ENCODE measurements at places on chromosomes 5 and 9.

GRCh38 chr9:107397076-107398044 lies 92.2 kb downstream of the KLF4 start:
- no peak for DNase-seq

DNA sequence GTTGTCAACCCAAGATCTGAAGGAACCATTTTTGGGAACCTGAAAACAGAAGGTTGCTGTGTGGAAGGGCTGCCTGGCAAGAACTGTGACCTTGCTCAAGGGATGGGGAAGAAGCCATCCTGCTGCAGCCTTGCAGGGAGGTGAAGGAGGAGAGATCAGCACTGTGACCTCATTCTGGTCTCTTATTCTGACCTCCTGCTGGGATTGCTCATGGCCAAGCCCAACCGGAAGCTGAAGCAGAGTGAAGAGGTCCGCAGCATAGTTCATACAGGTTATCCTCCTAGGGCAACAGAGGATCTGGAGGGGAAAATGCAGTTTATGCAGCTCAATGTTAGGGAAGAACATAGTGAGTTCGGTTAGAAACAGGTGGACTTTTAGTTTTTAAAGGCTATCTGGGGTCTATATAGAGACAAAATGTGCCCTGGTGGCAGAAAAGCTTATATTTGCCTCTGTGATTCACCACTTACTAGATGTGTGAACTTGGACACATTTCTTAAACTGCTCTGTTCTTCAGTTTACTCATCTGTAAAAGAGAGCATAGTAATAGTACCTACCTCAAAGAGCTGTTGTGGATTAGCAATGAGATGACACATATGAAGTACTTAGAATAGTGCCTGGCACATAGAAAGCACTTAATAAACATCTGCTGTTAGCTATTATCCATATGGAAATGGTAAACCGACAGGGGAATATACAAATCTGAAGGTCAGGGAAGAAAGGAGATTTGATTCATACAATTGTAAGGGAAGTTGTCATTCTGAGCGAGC lies 57.9 kb upstream of the BNC2 start:
- no peak for DNase-seq

DNA sequence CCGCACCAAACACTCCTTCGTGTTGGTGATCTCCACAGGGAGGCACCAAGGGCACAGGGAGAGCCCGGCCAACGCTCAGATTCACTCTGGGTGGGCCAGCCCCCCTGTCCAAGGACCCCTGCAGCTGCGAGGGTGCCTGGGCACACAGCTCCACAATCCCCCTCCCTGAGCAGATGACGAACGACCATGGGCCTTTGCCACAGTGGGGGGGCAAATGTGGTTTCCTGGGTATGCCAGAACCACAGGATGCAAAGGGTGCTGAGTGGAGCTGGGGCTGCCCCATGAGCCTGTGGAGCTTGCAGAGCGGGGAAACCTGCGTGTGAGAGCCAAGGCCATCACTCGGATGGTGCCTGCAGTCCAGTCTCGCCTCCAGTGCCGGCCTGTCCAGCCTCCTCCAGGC lies 31.0 kb downstream of the LPCAT1 start:
- no peak for DNase-seq

- DNase-seq = no peak
Observed at GRCh38 chr5:10537624-10538023, 26.2 kb upstream of the ANKRD33B start.

- no peak for DNase-seq
Observed at GRCh38 chr5:152270096-152270495, 135.0 kb downstream of the NMUR2 start.

DNA sequence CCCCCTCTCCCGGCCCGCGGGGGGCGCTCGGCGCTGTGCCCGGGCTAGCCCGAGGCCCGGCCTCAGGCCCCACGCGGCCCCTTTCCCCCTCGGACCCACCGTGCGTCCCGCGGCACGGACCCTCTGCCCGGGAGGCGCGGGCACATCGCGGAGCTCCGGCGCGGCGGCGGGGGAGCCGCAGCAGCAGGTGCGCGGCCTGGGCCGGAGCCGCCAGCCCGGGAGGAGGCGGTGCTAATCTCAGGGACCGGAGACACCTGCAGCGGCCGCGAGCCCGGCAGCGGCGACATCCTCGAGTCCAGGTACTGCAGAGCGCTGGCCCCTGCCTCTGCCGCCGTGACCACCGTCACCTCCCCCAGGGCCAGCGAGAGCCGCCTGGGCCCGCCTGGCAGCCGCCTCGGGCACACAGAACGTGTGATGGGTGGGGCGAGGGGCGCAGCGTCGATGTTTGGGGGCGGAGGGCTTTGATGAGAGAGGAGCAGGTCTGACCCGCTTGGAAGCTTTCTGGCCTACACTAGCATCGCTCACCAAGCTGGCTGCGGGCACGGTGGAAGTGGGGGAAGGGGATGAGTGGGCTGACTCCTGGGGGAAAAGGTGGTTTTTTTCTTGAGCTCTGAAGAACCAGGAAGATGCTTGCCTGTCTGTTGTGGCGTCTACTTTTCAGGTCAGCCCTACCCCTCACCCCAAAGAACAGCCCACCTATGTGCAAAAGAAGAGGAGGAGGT lies 524 bp downstream of the CYFIP2 start:
- no peak for DNase-seq

DNA sequence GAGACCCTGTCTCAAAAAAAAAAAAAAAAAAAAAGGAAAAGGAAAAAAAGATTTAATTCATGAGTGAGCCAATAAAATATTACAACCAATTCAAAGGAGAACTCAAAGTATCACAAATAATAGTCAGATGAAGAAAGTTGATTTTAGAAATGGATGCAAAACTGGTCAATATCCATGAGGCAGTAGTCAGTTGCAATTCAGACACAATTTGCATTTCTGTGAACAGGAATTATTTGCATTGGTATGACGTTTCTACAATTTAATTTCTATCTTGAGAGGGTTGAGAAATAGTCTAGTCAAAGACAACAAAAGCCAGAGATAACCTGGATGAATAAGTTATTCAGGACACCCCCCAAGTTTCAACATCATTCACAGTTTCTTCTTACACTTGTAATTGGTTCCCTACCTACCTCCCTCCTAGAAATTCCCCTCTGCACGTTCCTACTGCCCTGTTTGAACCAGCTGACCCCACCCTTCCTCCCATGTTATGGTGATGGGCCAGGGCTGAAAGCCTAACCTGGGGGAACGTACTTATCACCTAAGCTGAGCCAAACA lies 28.6 kb upstream of the CDKN2AIPNL start:
- DNase-seq = no peak

- no peak for DNase-seq
Observed at GRCh38 chr9:118414676-118415075, 710.5 kb downstream of the TLR4 start.

DNA sequence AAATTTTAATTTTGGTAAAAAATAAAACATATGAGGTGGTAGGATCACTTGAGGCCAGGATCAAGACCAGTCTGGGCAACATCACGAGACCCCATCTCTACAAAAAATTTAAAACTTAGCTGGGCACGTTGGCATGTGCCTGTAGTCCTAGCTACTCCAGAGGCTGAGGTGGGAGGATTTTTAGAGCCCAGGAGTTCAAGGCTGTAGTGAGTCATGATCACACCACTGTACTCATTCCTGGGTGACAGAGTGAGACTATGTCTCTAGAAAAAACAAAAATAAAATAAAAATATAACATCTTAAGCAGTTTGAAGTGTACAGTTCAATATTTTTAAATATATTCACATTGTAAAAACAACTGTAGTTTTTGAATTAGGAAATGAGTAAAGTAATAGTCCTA lies 108.3 kb downstream of the SMIM15 start:
- no peak for DNase-seq

GRCh38 chr5:158565017-158565789 lies 534.5 kb downstream of the EBF1 start:
- DNase-seq = no peak

- no peak for DNase-seq
Observed at GRCh38 chr5:81355291-81356251, 38.4 kb downstream of the ACOT12 start.

GRCh38 chr9:88179062-88179521 lies 40.8 kb upstream of the SPATA31C2 start:
- DNase-seq = no peak

DNA sequence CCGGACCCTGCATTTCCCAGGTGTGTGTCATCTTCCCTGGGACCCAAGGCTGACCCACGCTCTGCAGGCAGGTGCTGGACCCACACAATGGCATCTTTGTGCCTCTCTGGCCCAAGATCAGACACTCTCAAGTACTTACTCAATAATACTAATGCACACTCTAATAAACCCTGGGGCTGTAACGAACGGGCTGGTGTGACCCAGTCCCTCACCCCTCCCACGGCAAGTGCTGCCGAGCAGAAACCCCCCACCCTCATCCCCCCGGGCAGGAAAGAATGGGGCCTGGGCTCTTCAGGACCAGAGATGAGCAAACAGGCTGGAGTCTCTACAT lies 1.1 kb upstream of the OBP2B start:
- no peak for DNase-seq

DNA sequence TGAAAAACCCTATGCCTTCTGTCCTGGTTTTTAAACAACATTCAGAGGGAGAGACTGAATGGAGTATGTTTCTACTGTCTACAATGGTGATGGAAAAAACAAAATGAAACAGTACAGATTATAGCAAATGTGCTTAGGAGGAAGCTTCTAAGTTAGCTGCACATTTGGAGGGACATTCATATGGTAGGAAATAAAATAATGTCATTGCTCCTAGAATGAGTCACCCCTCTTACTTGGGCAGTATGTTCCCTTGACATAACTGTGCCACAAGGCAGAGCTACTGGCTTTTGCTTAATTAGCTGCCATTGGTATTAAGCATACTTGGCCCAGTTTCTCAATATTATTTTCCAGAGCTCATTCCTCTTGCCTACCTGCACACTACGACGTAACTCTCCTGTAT lies 128.9 kb downstream of the GDNF start:
- no peak for DNase-seq

DNA sequence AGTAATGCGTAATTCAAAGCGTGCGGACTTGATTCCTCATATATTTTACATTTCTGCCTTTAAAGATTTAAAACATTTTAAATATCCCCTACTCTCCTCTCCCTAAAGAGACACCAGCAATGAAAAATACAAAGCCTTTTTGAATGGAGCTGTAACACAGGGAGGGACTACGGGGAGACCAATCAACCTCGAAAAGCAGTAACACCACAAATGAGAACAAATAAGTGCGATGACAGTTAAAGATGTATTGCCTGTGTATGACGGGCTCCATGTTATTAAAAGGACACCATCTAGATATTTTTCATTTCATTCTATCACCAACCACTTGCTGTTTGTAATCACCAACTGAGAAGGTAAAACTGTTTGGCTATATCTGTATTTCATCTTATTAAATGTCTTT lies 230.3 kb upstream of the TBCA start:
- DNase-seq = no peak

DNA sequence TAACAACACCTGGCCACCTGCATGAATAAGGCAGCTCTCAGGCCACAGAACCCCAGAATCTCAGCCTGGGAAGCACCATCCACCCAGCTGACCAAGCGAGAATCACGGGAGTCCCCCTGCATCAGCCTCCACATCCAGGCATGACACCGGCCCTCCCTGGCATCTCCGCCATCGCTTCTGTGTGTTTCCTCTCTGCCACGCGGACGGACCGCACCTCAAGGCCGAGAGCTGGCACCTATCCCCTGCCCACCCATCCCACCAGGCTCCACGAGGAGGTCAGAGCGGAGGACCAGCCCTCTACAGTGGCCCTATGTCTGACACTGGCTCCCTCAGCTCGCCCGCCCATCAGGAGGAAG lies 134.7 kb downstream of the COL23A1 start:
- no peak for DNase-seq

- DNase-seq = no peak
Observed at GRCh38 chr9:135885100-135885853, 22.1 kb downstream of the CAMSAP1 start.

GRCh38 chr9:130200038-130200849 lies 28.0 kb downstream of the NCS1 start:
- no peak for DNase-seq

GRCh38 chr9:3508078-3508431 lies 17.7 kb downstream of the RFX3 start:
- DNase-seq = no peak

GRCh38 chr5:146647656-146648199 lies 131.7 kb upstream of the GPR151 start:
- no peak for DNase-seq

GRCh38 chr9:96363175-96363967 lies 20.1 kb downstream of the SLC35D2 start:
- DNase-seq = no peak

DNA sequence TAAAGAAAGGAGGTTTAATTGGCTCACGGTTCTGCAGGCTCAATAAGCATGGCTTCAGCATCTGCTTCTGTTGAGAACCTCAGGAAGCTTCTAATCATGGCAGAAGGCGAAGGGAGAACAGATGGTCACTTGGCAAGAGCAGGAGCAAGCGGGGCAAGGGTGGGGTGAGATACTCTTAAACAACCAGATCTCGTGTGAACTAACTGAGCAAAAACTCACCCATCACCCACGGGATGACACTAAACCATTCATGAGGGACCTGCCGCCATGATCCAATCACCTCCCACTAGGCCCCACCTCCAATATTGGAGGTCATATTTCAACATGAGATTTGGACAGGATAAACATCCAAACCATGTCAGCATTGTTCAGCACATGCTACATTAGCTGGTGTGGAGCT lies 89.1 kb upstream of the HAND1 start:
- no peak for DNase-seq

GRCh38 chr5:133083901-133084300 lies 32.1 kb downstream of the HSPA4 start:
- no peak for DNase-seq

DNA sequence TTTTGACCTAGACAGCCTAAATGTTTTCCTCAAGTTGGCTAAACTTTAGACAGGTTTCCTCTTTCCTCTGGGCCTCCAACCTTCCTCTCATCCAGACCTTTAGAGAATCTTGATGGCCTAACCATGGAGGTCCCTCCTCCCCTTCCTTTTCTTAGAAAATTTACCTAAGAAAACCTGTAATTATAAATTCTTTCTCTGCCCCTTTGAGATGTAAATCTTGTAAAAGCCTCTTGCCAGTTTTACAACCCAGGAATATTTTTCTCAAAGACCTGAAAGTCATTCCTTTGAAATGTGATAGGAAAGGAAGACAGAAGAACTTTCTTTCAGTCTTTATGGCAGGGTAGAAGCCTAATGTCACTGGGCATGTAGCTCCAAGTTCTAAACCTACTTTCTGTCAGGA lies 1752.6 kb upstream of the C9orf72 start:
- DNase-seq = no peak

- no peak for DNase-seq
Observed at GRCh38 chr9:138051586-138052321, 174.2 kb downstream of the CACNA1B start.

- no peak for DNase-seq
Observed at GRCh38 chr9:101848485-101848919, 110.1 kb upstream of the GRIN3A start.

- DNase-seq = no peak
Observed at GRCh38 chr5:174418809-174419539, 305.4 kb upstream of the MSX2 start.

- DNase-seq = no peak
Observed at GRCh38 chr5:4553130-4553529, 587.0 kb upstream of the ADAMTS16 start.
